ENCODE measurements at places on chromosomes 1 and 21.

DNA sequence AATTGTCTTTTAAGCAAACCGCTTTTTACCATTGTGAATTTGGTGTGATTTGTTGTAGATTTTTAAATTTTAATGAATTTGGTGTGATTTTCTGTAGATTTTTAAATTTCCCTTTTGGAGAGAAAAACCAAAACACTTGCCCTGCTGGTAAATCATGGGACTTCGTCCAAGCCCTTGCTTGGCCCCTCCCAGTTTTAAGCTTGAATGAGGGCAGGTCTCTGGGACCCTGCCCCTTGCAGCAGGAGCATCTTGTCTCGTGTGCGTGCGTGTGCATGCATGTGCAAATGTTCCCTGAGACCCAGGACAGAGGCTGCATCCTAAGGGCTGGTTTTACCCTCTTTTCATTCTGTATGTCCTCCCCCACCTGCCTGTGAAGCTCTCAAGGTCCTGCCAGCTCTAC is 248.6 kb downstream of the GREM2 start:
- no peak overlapping the region for H3K27ac ChIP-seq
- H3K27me3 ChIP-seq: no peaks in the 10 kb centered on the region
- no peaks in the 10 kb centered on the region for H3K36me3 ChIP-seq
- no peak for DNase-seq
- no peak overlapping the region for H3K4me3 ChIP-seq

DNA sequence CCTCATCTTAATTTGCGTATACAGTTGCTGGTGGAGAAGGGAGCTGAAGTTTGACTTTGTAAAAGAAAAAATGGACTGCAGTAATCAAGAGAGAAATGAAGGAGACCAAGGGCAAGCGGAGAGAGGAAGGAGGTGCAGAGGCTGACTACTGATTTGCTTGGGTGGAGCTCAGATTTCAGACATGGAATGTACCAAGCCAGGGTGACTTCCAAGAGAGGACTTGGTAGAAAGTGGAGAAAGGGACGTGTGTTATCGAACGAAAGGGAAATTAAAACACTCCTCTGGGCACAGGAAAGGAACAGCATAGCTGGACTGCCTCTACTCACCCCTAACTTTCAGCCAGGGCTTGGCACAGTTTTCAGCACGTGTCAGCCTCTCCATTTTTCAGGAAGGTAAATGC is 15.1 kb upstream of the HEATR1 start:
- no peaks in the 10 kb centered on the region for H3K36me3 ChIP-seq
- no peak overlapping the region for H3K27ac ChIP-seq
- no peak for DNase-seq
- peaks cover 12% of the 10 kb centered on the region for H3K27me3 ChIP-seq

DNA sequence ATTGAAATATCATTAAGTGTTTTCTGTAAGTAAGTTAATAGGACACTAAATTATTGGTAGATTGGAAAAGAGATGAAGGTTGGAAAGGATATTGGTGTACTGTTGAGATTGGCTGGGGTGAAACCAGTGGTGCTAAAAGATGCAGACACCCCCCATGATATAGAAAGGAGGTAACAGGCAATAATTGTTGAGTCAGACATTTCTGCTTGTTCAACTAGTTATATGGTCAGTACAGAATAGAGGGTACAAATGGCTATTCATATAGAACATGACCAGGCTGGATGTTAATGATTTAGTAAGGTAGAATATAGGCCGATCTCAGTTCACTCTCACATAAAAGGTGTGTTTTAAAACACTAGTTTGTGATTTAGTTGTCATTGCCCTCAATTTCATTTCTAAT is 104.5 kb downstream of the POU2F1 start:
- H3K27me3 ChIP-seq: no peaks in the 10 kb centered on the region
- no peak for DNase-seq

DNA sequence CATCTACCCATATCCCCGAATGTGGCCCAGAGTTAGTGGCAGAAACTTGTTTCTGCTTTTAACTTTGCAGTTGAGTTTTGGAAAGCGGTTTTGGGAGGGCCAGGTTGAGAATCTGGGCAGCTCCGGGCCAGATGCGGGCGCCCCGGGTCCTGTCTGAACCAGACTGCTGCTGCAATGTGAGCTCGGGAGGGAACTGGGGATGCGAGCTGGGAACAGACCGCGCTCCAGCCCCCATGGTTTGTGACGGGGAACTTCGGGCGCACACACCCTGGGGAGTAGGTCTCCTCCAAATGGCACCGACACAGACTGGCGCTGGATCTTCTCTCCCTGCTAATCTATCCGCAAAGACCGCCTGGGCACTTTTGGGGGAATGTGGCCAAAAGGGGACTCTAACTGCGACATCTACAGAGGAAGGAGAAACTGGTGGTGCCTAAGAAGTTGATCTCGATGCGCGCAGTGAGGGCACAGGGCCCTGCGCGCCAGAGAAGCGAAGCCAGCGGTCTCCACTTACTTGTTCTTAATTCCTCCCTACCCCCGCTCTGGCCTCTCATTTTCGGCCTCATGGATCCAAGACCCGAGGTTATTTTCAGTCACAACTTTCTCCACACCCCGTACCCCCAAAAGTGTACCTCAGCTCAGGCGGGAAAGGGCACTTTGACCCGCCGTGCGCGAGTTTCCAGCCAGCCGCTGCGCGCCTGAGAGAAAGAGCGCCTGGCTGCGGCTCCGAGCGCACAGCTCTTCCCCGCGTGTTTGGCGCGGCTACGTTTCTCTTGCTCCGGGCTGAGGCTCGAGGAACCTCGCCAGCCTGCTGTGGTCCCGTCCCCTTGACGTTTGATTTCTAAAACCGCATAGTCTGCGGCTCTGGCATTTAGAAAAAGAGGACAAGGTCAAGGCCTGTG is 411.0 kb upstream of the ESRRG start:
- DNase-seq: no peak
- H3K36me3 ChIP-seq: no peaks in the 10 kb centered on the region
- peaks cover 40% of the 10 kb centered on the region for H3K4me1 ChIP-seq
- peaks cover 87% of the 10 kb centered on the region for H3K27me3 ChIP-seq
- H3K4me3 ChIP-seq: peak overlapping the region; percentile 62
- H3K27ac ChIP-seq: no peak overlapping the region

GRCh38 chr21:32940079-32941014 is 85.4 kb upstream of the OLIG2 start:
- no peaks in the 10 kb centered on the region for H3K36me3 ChIP-seq
- DNase-seq: peak; percentile 41
- no peak overlapping the region for H3K27ac ChIP-seq
- H3K27me3 ChIP-seq: peaks cover 18% of the 10 kb centered on the region

DNA sequence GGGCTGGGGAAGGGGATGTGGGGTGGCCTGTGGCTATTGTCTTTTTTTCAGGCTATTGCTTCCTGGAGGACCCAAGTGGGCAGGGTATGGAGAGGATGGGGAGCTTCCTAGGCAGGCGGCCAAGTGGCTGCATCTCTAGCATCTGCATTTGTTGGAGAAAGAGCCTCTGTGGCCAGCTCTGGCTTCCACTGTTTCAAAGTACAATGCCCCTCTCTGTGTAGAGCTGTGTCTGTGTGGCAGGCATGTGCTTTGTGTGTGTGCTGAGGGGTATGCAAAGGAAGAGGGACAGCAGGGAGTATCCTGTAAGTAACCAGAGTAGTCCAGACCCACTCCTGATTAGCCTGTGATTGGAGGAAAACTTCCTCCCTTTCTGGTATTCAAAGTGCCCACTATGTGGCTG is 40.6 kb downstream of the KCNA2 start:
- H3K27me3 ChIP-seq: peaks cover 5% of the 10 kb centered on the region
- H3K4me3 ChIP-seq: no peak overlapping the region
- H3K36me3 ChIP-seq: no peaks in the 10 kb centered on the region
- H3K4me1 ChIP-seq: no peaks in the 10 kb centered on the region
- no peak for DNase-seq

DNA sequence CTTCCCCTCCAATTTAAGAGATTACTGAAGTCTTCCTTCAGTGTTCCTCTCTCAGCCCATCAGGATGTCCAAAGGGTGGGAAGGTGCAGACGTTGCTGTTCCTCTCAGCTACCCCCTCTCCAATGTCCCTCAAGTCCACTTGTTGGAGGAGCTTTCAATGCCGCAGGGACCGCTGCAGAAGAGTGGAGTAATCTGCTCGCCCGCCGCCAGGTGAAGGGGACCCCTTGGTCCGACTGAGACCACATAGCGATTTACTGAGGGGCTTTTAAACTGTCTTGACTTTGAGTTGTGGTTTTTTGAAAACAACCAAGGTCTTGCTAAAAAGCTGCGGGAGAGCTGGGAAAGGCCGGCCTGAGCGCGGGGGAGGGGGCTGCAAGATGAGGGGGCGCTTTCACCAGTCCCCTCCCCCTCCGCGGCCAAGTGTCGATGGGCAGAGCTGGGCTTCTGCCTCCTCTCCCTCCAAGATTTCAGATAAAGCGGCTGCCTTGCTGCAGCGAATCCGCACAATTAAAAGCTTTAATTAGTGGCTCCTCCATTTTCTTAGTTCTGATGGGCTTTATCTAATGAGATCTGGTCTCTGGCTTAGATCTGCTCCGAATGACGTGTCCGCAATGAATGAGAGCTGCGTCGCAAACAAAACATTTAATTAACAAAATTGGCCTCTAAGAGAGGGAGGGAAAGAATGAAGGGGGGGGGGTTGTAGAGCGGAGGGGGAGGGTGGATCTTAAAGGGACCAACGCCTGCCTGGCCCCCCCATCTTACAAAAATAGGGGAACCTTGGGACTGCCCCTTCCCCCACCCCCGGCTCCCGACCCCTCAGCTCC is 5.9 kb downstream of the LMO4 start:
- H3K4me3 ChIP-seq: peak overlapping the region; percentile 78
- H3K27ac ChIP-seq: peak overlapping the region; percentile 99
- H3K36me3 ChIP-seq: no peaks in the 10 kb centered on the region
- peak; percentile 16 for DNase-seq

- peak overlapping the region; percentile 91 for H3K27ac ChIP-seq
- H3K4me3 ChIP-seq: peak overlapping the region; percentile 74
- no peak for DNase-seq
- H3K4me1 ChIP-seq: peaks cover 2% of the 10 kb centered on the region
- H3K36me3 ChIP-seq: no peaks in the 10 kb centered on the region
These were observed 11.6 kb downstream of the IFI6 start for GRCh38 chr1:27660300-27660835.

DNA sequence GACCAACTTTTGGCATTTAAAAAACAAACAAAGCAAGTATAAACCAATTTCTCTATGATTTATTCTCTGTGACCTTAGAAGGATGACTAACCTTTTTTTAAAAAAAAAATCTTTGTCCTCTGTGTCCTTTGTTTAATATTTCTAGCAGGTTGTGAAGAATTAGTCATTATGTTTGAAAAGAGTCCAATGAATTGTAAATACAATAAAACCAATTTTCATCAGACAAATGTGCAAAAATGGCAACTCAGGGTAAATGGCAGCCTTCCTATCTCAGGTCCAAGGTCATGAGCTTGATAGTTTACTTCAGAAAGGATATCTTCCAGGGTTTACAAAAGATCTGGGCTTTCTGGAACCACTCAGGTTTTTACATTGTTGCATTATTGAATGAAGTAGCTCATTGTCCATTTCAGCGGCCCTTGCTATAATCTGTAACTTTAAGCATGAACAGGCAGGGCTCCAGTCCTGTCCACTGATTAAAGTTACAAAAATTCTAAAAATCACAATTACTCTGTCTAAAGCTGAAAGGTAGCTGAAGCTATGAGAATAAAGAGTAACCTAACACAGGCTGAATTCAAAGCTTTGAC is 11.7 kb upstream of the MAP3K21 start:
- peaks cover 5% of the 10 kb centered on the region for H3K27me3 ChIP-seq
- no peak for DNase-seq
- H3K4me1 ChIP-seq: no peaks in the 10 kb centered on the region
- H3K4me3 ChIP-seq: no peak overlapping the region
- H3K27ac ChIP-seq: no peak overlapping the region

DNA sequence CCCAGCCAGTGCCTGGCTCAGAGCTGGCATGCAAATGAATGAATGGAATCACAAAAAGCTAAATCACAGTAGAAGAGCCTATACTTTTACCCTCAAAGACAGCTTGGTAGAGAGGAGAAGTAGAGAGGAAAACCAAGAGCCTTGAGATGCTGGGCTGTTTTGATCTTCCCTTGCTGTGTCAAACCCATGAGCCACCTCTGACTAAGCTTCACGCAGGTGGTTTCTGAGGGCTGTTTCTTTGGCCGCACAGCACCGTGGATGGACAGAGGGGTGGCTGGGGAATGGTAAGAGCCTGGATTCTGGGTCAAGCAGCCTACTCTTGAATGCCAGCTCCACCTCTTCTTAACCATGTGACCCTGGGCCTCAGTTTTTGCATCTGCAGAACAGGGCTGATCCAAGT is 18.6 kb downstream of the ABCG1 start:
- peak overlapping the region; percentile 24 for H3K27ac ChIP-seq
- H3K36me3 ChIP-seq: no peaks in the 10 kb centered on the region
- no peaks in the 10 kb centered on the region for H3K27me3 ChIP-seq
- no peak for DNase-seq
- H3K4me3 ChIP-seq: no peak overlapping the region

- H3K36me3 ChIP-seq: no peaks in the 10 kb centered on the region
- no peak for DNase-seq
- H3K4me3 ChIP-seq: no peak overlapping the region
- H3K27me3 ChIP-seq: no peaks in the 10 kb centered on the region
These were observed 3.1 kb upstream of the DDAH1 start for GRCh38 chr1:85467929-85468540.

GRCh38 chr1:58528518-58528917 is 18.0 kb downstream of the OMA1 start:
- H3K36me3 ChIP-seq: no peaks in the 10 kb centered on the region
- H3K4me1 ChIP-seq: no peaks in the 10 kb centered on the region
- H3K27ac ChIP-seq: no peak overlapping the region

GRCh38 chr1:32073299-32074229 is 825 bp downstream of the TMEM39B start:
- peak overlapping the region; percentile 90 for H3K4me3 ChIP-seq
- no peak for DNase-seq
- peak overlapping the region; percentile 96 for H3K27ac ChIP-seq
- H3K4me1 ChIP-seq: peaks cover 8% of the 10 kb centered on the region
- H3K27me3 ChIP-seq: peaks cover 2% of the 10 kb centered on the region

GRCh38 chr1:193185901-193186731 is at the start of gene B3GALT2:
Gene B3GALT2 (minus strand): TSS chr1:193186613. CDS start chr1:193181562, 5,051 bp downstream.
- H3K27ac ChIP-seq: peak within 1 kb of the TSS; percentile 67
- no peaks in the 10 kb centered on the region for H3K36me3 ChIP-seq
- H3K27me3 ChIP-seq: no peaks in the 10 kb centered on the region
- H3K4me1 ChIP-seq: peaks cover 51% of the 10 kb centered on the region

DNA sequence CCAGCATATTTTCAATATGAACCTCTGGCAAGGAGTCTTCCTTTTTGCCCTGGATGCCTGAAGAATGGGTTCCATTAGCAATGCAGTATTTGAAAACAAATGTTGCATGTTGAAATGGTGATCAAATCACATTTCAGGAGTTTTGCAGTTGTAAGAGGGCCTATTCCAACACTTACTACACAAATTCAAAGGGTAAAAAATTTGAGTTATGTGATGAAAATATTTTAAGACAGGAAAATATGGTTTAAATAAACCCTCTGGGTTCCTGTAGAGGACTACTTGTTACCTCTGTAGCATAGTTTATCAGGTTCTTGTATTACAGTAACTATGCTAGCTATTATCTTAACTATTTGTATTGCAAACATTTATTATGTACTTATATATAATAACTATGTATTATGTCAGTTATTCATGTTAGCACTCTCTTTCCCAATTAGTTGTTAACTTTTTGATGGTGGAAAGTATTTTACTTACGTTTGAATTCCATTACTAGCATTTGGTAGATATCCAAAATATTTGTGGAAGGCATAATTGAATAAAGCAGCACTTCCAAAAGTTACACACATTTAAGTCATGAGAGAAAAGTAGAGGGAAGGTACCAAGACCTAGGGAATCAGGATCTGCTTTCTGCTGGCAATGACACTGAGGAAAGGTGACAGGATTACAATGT is 312.9 kb downstream of the GRIK1 start:
- no peak for DNase-seq
- H3K36me3 ChIP-seq: no peaks in the 10 kb centered on the region
- no peak overlapping the region for H3K27ac ChIP-seq
- H3K4me3 ChIP-seq: no peak overlapping the region

- no peak overlapping the region for H3K27ac ChIP-seq
- H3K36me3 ChIP-seq: no peaks in the 10 kb centered on the region
- no peak overlapping the region for H3K4me3 ChIP-seq
These were observed 16.7 kb downstream of the NMNAT1 start for GRCh38 chr1:9960011-9960410.

Data from transverse colon (tissue), 4 donors.